ENCODE measurements at places on chromosomes 1 and 21.

- DNase-seq: no peak
Measured at GRCh38 chr1:154987326-154987725, 4.2 kb downstream of the FLAD1 start.

GRCh38 chr1:29708796-29709703 lies 472.7 kb downstream of the PTPRU start:
- DNase-seq: peak; percentile 58

DNA sequence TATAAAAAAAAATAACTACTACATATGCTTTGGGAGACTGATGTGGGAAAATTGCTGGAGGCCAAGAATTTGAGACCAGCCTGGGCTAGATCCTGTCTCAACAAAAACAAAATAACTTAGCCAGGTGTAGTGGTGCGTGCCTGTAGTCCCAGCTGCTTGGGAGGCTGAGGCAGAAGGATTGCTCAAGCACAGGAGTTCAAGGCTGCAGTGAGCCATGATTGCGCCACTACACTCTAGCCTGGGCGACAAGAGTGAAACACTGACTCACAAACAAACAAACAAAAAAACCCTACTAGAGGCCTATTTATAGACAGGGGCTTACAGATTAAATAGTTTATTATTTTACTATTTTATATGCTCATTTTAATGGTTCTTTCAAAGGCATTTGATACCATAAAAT lies 80.0 kb downstream of the LHX4 start:
- peak; percentile 12 for DNase-seq

- no peak for DNase-seq
Measured at GRCh38 chr1:201190005-201190404, 619 bp upstream of the IGFN1 start.

- no peak for DNase-seq
Measured at GRCh38 chr1:94819238-94819944, 766 bp upstream of the SLC44A3 start.

DNA sequence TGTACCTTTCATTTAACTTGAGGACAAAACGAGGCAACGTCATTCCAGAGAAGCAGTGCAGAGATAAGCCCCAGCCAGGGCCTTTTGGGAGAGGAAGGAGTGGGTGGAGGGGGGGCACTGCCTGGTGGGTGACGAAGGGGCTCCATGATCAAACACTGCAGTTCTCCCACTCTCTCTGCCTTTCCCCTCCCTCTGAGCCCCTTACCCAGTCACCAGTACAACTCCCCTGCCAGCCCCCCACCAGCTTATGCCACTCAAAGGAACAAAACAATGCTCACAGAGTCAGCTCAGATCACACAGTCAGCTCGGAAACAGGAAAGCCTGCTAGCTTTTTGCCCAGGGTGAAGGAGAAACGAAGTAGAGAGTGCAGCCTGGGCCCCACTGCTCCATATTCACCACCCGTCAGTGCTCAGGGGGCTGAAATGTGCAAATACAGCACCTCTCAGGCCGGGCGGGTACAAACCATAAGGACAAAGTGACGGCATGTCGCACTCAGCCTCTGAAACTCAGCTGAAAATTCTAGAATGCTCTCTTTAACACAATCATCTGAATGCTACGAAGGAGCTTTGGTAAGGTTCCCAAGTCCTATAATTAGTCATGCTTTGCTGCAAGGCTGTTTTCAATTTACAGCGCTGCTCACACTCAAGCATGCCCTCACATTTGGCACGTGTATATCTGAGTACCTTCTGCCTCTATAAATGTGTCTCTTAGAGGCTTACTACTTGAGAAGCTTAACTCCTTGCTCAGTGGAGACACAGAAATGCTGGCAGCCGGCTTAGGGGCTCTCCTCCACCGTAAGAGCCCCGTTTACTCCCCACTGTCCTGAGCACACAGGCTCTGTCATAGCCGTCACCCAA lies 65.8 kb upstream of the RAB4A start:
- DNase-seq: no peak

GRCh38 chr21:45110873-45111624 lies 36.7 kb downstream of the ADARB1 start:
- peak; percentile 40 for DNase-seq

DNA sequence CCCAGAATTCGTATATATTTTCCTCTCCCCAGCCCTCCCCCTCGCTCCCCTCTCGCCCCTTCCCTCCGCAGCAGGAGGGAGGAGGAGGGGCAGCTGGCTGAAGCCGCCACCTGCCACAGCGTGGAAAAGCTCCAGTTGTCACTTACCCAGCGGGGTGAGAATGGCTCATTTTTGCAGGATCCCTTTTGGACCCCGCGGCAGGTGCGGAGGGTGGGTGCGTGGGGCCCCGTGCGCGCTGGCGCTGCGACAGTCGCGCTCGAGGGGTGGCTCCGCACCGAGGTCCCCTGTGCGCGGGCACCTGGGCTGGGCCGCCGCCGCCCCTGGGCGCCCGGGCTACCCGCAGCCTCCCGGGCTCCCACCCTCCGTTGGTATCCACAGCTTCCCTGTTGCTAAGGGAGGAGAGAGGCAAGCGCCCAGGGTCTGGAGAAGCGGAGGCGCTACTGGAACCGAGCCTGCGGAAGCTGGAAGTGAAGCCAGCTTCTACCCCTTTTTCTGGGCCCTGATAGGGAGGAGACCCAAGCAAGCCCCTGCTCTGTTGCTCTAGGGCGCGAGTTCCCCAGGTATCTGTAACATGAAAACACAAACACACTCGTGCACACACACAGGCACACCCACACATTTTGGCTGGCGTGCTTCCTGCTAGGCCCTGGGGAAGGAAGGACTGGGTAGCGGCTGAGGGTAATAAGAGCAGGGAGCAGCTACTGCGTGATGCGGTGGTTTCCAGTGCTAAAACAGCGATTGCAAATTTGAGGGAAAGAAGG lies at the start of gene ERICH3:
TSS of gene ERICH3 (minus strand) at position 442 of the 761 bp plus-strand sequence. CDS start at position 169, 273 bp downstream.
- DNase-seq: no peak

DNA sequence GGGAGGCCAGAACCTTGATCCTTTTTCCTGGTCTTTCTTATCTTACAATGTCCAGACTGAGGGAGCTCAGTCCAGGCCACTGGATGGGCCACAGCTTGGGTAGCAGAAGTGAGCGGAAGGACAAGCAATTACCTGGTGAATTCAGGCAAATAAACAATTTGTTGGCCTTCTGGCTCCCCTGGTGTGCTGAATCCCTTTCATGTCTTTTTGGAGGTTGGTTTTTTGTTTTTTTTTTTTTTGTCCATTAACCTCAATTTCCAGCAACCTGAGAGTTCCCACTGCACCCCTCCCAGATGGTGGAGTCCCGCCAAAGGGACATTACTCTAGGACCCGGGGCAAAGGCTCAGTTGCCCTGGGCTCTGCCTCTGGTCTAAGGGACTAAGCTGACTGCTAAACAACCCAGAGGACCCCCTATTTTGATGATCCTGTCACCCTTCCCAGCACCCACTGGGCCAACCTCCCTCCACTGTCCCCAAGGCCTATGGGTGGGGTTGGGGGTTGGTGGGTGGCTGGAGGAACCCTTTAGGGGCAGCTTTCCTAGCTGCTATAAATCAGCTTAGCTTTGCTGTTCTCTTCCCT lies 85.5 kb downstream of the KCND3 start:
- no peak for DNase-seq

- DNase-seq: no peak
Measured at GRCh38 chr1:3467096-3468036, 12.9 kb downstream of the ARHGEF16 start.

GRCh38 chr1:94309829-94310569 lies 72.6 kb upstream of the ARHGAP29 start:
- DNase-seq: no peak

GRCh38 chr1:105442901-105443300 lies 1613.6 kb upstream of the PRMT6 start:
- DNase-seq: no peak

DNA sequence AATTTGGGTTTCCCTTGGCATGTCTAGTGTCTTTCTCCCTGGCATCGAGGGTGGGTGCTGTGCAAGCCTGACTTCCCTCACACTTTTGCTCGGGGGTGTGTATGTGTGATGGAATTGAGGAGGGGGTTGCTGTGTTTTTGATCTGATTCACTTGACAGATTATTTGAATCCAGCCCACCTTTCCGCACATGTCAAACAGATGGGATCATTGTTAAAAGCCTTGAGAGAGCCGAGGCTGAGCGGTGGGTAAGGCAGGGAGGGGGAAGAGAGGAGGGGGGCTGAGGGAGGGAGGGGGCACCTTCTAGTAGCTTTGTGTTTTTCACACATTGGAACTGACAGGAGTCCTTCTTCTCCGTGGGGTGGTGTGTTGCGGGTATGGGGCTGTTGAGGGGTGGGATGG lies 90.0 kb downstream of the PAPPA2 start:
- DNase-seq: no peak

GRCh38 chr1:74356493-74356892 lies 121.3 kb downstream of the TNNI3K start:
- DNase-seq: no peak

- no peak for DNase-seq
Measured at GRCh38 chr1:183248989-183249691, 63.1 kb downstream of the LAMC2 start.

DNA sequence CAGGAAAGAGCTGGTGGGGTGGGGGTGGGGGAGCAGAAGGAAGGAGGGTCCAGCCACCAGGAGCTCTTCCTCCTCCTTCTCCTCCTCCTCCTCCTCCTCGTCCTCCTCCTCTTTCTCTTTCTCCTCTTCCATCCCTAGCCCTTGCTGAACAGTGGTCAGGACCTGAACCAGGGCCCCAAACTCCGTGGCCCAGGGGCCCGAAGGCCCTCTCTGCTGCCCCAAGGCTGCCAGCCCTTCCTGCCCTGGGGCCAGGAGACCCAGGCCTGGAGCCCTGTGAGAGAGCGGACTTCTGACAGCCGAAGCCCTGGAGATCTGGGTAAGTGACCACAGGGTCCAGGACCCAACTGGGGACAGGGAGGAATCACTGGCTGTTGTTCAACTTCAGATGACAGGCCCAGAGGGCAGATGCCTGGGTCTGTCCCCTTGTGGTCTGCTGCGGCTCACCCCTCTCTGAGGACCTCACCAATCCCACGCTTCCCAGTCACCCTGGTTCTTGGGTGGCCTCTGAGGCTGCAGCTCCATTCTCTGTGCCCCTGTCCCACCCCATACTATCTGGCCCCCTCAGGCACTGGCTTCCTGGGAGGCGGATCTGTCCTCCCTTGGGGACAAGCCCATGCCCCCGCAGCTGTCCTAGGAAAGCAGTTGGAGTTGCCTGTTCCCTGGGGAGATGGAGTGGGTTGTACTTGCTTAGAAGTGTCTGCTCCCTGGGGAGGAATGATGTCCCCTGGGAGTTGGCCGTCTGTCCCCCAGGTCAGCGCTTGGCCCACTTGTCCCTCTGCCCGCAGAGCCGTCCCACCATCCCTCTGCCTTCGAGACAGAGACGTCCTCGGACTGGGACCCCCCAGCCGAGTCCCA lies 51.8 kb downstream of the VWA5B1 start:
- DNase-seq: no peak

- DNase-seq: no peak
Measured at GRCh38 chr1:184298440-184299405, 88.1 kb upstream of the C1orf21 start.

DNA sequence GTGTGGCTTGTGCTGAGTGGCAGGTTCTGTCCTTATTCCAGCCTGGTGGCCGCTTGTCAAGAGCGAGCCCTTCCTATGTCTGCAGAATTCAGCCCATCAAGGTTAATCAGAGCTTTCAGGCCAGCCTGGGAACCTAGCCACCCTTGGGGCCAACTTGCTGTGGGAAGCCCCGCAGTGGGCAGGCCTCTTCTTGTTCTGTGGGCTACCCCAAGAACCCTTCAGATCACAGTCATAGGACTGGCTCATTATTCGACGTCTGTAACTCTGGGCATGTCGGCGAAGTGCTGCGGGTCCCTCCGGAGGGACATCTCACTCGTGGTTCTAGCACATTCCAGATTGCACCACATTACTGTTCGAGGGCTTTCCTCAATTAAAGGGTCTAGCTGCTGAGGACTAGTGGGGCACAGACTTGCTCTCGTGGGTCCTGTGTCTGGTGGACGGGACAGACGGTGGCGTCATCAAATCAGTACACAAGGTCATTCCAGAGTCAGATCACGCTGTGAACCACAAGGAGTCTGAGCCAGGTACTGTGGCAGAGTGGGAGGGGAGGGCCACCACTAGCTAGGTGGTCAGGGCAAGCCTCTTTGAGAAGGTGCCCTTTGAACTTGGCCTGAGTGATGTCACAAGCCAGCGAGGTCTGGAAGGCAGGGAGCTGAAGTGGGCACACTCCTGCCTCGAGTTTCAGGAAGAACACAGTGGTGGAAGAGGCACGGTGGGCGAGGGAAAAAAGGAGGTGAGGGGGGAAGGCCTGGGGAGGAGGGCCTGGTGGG lies 20.3 kb upstream of the TNFRSF1B start:
- no peak for DNase-seq

DNA sequence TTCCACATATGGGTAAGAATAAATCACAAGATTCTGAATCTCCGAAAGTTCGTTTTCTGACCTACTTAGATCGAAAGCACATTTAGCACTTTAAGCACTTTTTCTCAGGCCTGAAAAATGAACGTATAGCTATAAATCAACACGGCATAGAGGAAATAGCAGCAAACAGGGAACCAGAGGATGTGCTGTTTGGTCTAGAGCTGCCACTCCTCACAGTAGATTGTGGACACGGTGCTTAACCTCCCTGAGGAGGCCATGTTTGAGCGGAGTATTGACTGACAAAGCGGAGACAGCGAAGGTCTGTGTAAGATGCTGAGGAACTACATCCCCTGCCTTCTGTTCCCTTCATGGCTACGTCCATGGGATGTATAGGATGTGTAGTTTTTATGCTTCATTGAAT lies 452.8 kb upstream of the NCAM2 start:
- DNase-seq: no peak

DNA sequence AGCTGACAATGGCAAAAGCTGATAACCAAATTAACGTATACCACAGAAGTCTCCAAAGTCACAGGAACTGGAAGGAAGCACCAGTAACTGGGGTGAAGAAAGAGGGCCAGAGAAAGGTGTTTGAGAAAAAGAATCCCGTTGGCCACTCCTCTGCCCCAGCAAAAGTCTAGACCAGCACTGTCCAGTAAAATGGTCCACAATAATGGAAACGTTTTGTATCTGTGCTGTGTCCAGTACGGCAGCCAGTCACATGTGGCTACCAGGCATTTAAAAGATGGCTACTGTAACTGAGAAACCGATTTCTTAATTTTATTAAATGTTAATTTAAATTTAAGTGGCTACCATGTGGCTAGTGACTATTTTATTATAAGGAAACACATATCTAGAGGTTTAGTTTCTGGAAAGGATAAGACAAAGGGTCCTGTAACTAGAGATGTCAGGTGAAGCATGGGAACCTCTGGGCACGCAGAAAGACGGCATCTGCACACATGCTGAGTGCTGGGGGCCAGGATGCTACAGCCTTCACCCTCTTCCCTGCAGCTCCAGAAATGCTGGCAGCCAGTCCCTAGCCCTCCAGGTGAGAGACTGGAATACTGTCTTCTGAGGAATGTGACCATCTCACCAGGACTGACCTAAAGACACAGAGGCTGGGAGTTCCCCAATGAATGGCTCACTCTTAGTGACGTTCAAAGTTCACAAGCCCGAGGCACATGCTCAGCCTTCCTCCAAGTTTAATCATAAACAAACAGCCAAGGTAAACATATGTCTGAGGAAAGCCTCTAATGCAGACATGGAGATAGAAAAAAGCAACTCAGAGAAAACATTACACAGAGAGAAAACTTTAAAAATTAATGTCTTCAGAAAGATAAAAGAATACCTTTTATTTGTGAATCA lies 50.7 kb downstream of the JAK1 start:
- no peak for DNase-seq
